ENCODE measurements at places on chromosomes 2 and 18. TPM values are rescaled to one million over a fixed set of nuclear protein-coding genes. Genes with fewer than 3 reads are reported as not detected.
A peak's percentile ranks its signal among the peaks of the same experiment; 100 is the strongest.

DNA sequence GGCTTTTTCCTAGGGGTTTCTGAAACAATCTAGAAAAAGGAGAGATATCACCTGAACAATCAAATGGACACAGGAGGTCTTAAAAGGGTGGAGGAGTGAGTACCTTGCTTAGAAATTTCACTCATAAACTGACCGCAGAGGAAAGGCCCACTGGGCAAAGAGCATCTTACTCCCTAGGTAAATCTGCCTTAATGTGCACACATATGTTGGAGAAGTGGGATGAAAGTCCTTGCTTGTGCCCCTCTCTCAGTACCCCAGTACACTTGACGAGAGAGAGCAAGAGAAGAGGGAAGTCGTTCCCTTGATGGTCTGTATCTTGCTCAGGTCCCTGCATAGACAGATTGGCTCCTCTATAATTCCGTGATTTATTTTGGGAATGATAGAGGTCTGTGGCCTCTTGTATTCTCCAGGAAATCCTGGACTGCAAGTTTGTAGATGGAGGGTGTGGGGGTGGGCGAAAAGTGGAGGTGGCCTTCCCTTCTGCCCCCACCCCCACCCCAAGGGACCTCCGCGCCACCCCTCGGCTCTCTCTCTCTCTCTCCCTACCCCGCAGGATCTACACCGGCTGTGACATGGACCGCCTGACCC, 6.8 kb downstream of the TBR1 start:
- DNase-seq = no peak

DNA sequence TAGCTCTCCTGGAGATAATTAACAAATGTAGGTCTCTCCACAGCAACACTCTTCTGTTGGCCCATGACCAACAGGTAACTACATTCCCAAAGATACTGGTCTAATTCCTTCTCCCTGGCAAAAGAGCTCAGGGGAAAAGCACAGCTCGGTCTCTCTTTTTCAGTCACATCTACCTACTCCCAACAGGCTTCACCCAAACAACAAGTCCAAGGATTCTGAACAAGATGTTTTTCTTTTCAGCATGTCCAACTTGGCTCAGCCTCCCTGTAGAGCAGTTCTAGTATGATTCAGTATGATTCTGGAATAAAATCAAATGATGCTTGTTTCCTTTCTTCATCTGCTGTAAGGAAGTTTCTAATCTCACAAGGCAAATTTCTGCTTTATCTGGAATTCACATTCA, 1704.8 kb upstream of the PIK3C3 start:
- DNase-seq = no peak

DNA sequence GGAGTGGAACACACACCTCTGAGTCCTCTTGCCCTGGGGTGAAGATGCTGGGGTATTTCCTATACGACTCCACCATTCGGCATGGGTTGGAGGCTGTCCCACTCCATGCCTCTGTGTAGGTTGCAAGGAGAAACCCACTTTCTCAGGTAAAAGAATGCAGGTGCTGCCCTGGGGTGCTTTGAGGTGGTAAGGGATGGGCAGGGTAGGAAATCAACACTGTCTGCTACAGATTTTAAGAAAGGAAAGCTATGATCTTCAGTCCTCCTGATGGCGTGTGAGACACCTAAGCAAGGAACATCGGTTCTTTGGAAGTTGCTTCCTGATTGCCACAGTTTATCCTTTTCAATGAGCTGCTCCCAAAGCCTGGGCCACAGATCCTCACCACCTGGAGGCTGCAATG, 209.2 kb downstream of the NCK2 start:
- DNase-seq = no peak

DNA sequence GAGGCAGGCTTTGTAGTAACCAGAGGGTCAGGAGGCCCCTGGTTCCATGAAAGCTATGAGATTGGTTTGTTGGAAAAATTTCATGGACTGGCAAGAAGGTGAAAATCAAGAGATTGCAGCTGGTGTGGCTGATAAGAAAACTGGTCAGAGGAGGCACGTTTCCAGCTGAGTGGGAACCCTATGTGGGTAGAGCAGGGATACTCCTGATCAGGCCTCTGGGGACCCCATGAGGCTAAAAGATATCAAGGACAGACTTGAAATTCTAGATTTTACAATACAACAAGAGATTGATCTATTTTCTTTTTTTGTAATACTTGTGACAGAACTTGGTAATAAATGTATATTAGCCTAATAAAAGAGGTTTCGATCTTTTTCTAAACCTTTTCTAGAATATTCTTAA, 1615.1 kb downstream of the DPP10 start:
- no peak for DNase-seq

DNA sequence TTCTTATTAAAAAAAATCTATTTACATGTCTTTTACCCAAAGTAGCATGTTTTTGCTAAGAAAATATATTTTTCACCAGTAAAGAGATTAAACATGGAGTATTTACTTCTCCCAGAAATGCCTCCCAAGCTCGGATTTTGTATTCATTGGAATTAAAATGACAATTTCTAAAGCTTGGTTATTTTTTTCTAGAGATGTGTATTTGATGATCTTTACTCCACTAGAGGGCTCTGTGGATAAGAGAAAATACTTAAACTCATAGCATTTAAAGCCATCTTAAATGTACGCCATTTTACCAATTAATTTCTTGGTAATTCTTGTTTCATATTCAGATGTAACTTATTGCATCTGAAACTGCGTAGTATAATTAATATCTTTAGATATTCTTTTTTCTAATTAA, 461.4 kb downstream of the GALR1 start:
- no peak for DNase-seq

- DNase-seq = no peak
These were observed 23.3 kb downstream of the REEP1 start for GRCh38 chr2:86314125-86314524.

GRCh38 chr2:205139822-205140463, 542.4 kb upstream of the NRP2 start:
- DNase-seq = no peak

GRCh38 chr2:3105814-3106569, 271.6 kb downstream of the EIPR1 start:
- no peak for DNase-seq

DNA sequence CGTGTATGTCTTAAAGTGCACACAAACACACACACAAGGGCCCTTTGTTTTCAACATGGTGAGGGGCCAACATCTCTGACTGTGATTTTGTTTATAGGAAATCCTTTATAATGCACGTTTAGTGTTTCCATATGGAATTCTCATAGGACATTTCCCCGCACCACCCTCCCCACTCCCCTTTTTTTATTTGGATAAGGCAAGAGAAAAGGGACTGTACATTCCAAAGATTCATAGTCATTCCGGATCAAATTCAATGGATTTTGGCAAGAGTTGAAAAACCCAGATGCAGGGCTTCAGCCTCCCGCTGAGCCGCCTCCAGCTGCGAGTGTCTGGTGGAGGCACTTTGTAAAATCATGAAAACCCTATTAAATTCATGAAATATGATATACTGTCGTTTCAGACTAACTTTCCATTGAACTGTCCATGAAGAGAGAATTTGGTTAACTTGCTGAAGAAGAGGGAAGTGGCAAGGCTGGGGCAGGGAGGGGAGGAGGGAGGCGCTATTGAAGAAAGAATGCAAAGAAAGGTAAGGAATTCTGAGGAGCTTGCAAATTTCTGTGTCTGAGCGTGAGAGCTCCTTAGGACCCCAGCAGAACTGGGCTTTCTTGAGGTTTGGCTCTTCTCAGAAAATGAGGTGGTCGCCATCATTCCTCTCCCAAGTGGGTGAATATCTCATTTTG, 25.8 kb upstream of the SLC14A2 start:
- peak; percentile 71 for DNase-seq

DNA sequence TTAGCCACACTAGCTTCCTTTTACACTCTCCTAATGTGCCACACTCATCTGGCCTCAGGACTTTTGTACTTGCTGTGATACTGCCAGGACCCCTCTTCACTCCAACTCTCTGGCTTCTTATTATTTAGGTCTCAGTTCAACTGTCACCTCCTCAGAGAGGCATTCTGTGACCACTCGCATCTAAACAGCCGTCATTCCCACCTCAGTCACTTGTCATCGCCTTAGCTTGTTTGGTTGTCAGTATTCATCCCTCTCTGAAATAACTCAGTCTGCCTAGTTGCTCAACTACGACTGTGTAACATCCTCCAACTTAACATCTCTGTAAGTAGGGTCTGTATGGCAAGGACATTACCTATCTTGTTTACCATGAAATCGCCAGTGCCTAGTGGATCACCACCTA, 27.2 kb downstream of the MGAT4A start:
- DNase-seq = no peak

- DNase-seq = no peak
These were observed 28.0 kb downstream of the KIF1A start for GRCh38 chr2:240791821-240792628.

DNA sequence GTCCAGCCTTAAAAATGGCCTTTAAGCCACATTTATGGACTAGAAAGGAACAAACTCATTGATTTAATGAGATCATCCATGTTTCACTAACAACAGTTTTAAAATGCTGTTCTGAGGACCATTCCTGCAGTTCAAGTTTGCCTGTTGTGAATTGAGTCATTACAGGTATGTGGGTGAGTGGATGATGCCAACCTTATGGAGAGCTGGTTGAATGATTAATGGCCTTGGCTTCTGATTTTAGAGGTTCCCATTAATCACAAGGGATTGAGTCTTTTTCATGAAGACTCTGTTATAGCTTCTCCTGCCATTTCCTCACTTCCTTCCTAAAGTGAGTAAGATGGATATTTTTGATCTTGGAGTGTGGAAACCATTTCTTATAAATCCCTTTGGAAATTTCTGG, 459.8 kb upstream of the SLC14A2 start:
- no peak for DNase-seq

DNA sequence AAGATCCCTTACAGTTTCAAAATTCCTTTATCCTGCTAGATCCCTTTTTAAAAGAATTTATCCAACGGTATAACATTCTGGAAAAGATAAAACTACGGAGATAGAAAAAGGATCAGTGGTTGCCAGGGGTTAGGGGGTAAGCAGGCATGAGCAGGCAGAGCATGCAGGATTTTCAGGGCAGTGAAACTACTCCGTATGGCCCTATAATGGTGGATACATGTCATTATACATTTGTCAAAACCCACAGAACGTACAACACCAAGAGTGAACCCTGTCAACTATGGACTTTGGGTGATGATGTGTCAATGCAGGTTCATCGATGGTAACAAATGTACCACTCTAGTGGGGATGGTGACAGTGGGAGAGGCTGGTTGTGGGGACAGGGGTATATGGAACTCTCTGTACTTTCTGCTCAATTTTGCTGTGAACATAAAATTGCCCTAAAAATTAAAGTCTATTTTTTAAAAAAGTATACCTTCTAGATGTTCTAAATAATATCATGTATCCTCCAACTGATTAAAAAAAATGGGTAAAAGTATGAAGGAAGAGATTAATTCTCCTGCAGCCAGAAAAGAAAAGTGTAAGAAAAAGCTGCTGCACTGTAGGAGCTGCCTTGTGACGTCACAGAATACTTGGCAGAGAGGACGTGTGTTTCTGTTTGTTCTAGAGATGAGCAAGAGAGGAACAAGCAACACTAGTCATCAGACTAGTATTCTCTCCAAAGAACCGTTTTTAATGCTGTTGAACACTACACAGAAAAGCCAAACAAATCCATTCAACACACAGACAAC, 23.6 kb downstream of the ANKRD44 start:
- DNase-seq = no peak

DNA sequence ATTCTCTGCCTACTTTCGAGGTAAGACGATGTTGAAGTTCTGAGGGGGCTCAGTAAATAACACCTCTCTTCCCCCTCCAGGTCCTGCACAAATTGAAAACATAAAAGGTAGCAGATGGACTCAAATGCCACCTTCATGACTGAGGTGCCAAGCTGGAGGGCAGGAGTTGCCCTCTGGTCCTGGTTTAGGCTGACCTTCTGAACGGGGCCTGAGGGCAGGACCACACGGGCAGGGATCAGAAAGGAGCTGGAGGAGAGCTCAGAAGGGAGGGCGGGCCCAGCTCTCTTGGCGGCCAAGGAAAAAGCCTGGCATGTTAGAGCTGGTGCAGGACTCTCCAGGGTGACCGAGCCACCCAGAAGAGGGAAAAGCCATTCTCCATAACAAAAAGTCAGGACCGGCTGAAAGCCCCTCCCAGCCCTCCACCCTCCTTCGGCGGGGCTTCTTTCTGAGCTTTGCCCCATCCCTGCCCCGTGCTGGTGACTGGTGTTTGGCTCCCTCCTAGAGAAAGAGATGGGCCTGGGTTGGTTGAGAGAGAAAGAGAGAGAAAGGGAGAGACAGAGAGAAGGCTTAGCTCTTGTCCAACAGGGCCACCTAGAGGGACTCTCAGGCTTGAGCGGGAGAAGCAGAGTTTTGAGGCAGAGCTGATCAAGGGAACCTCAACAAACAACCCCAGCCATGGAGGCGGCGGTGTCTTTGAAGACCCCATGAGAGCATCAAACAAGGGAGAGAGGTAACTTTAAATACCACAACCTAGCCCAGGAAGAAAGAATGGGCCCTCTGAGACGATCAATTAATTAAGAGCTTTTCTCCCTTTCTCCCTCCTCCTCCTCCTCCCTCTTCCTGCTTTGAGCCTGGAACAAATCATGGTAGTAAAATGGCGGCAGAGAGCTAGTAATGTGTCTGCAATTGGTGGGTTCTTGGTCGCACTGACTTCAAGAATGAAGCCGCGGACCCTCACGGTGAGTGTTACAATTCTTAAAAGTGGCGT, 50.8 kb downstream of the WIPF1 start:
- no peak for DNase-seq

GRCh38 chr18:68234676-68235075, 480.2 kb downstream of the TMX3 start:
- no peak for DNase-seq

DNA sequence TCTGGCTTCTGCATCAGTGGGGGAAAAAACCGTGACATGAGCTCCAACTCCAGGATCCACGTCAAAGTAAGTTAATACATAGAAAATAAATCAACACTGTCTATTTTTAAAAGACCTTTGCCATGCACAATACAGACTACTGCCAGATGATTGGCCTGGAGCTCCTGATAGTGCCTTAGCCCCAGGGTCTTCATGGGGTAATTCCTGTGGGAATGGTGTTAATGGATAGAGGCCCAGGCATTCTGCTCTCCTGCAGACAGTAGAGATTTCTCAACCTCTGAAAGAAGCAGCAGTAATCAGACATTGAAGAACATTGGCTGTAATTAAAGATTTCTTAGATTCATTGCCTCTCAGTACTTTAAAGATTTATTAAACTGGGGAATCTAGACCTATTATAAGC, 4.3 kb upstream of the PLCL1 start:
- no peak for DNase-seq

GRCh38 chr18:57748770-57749603, 54.1 kb downstream of the ATP8B1 start:
- no peak for DNase-seq

- DNase-seq = no peak
These were observed 119.9 kb upstream of the SERTAD2 start for GRCh38 chr2:64773461-64774118.

Gene HSBP1L1
- polyA plus RNA-seq = 15.9 TPM

Gene GLI2
- 8.1 TPM for polyA plus RNA-seq

Gene RTTN
- 16.4 TPM for polyA plus RNA-seq

Gene POTEJ
- polyA plus RNA-seq = 0.14 TPM

Gene FAP
- polyA plus RNA-seq = 13.4 TPM

Gene NTSR2
- not detected for polyA plus RNA-seq

Gene DOCK10
- 13.7 TPM for polyA plus RNA-seq

Gene SP5
- polyA plus RNA-seq = 0.28 TPM

All from right renal cortex interstitium (tissue), 3 donors.